Urinary bladder (tissue), 4 donors: ENCODE measurements at places on chromosomes 6 and 20. TPM values are rescaled to one million over a fixed set of nuclear protein-coding genes. Genes with fewer than 3 reads are reported as not detected.

DNA sequence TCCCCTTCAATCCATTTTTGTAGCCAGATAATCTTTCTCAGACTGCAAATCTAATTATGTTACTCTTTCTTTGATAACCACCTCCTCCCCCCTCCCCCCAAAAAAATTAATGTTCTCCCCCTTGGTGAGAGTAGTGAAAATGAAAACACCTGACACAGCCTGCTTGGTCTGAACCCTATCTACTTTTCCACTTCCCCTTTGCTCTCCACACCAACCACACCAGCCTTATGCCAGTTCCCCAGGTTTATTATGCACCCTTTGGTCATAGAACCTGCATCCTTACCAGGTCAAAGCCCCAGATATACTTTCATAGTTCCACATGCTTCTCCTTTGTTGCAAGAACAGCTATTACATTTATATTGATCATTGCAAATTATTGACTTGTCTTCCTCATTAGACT, 19.4 kb downstream of the PFDN4 start:
- DNase-seq, result no peak

GRCh38 chr6:109964949-109965348, 13.2 kb upstream of the GPR6 start:
- DNase-seq, result no peak

DNA sequence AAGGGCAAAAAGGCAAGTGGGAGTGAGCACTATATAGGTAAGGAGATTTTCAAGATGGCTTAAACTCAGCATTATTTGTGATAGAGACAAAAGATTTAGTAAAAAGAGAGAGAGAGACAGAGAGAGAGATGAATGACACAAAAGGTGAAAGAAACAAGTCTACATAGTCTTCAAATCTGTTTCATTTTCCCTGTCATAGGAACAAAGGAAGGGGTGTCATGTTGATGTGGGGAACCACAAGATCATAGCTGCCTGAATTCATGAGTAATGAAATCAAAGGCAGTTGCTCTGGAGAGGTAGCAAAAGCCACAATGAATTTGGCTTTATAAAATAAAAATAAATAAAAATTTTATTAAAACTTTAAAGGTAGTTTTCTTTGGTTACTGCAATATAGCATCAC, 67.2 kb upstream of the PHIP start:
- no peak for DNase-seq

DNA sequence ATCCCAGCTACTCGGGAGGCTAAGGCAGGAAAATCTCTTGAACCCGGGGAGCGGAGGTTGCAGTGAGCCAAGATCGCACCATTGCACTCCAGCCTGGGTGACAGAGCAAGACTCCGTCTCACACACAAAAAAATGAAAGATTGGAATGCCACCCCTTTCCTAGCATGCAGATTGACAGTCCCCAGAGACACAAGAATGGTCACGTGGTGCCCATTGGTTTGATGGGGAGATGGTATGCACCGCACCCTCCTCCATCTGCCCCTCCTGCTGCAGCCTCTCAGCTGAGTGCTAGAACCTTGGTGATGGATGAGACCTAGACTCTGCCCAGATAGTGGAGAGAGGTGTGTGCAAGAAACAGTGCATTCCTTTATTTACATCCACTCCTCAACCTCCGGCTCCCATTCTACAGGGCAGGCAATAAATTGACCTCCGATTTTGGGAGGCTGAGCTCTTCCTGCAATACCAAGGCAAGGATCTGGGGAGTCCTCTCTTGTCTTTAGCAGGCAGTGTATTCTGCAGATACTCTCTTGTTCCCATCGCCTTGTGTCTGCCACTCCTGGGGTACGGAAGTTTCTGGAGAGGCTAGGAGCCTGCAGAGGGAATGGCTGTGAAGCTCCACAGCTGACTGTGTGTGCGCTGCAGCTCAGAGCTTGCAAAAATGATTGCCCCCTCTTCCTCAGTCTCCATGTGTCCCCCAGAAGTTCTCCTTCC, 1.1 kb upstream of the RNF24 start:
- no peak for DNase-seq

The GTSF1L gene
- not detected for polyA plus RNA-seq

GRCh38 chr20:57724610-57725405, 15.0 kb upstream of the PMEPA1 start:
- no peak for DNase-seq

GRCh38 chr20:49549801-49550551, 18.0 kb downstream of the PTGIS start:
- no peak for DNase-seq

The GSTA3 gene
- not detected for polyA plus RNA-seq
